ENCODE measurements at places on chromosomes 4 and X.
A peak's percentile ranks its signal among the peaks of the same experiment; 100 is the strongest.

DNA sequence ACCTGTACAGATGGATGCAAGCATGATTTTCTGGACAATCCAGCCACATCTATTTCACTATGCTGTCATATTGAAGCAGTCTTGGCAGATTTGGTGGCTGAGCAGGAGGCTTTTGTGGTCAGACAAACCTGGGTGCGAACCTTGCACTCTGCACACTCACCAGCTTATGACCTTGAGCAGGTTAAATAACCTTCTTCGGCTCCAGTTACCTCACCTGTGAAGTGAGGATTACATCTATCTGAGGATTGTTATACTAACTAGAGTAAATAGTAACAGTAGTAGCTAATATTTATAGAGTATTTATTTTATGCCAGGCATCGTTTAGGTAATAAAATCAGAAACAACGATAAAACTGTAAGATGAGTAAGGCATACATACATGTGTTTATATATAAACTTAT lies 150.0 kb downstream of the PPP3CA start:
- no peak for DNase-seq

- no peak for DNase-seq
Observed at GRCh38 chr4:127778102-127778501, 4.0 kb upstream of the HSPA4L start.

GRCh38 chr4:74874753-74875367 lies 58.1 kb upstream of the PARM1 start:
- DNase-seq = peak; percentile 63

DNA sequence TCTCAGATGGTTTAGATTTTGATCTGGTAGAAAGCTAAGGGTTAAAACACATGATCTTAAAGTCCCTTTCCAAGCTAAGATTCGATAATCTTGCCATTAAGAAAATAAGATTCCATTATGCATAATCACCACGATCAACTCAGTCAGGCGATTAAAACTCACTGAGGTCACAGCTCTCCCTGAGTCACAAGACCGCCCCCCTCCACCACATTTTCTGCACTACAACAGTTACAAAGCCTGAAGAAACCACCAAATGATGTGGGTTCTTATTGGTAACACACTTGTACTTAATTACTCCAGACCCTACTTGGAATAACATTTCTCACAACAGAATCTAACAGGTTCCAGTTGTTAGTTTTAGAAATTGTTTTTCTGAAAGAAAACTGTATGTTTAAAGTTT lies 62.8 kb downstream of the SH3KBP1 start:
- DNase-seq = no peak

GRCh38 chr4:6568148-6568547 lies 6.8 kb upstream of the MAN2B2 start:
- DNase-seq = no peak

GRCh38 chr4:184932343-184932742 lies 85.9 kb upstream of the HELT start:
- DNase-seq = no peak

GRCh38 chr4:22129454-22130029 lies 181.0 kb upstream of the KCNIP4 start:
- DNase-seq = peak; percentile 7

GRCh38 chr4:75769036-75769435 lies 44.7 kb downstream of the USO1 start:
- no peak for DNase-seq

DNA sequence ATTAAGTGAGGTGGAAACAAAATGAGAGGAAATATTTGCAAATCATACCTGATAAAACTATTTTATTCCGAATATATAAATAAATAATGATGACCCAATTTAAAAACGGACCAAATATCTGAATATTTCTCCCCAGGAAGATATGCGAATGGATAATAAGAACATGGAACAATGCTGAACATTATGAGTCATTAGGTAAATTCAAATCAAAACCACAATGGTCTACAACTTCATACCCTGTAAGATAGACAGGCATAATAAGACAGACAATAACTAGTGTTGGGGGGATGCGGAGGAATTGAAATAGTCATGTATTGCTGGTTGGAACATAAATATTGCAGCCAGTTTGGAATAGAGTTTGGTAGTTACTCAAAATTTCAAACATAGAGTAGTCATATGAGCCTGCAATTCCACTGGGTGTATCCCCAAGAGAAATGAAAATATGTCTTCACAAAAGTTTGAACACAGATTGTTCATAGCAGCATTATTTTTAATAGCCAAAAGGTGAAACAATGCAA lies 47.6 kb upstream of the DRP2 start:
- no peak for DNase-seq

Data from AML-193 (cell line).